ENCODE measurements at places on chromosomes 6 and 20. TPM values are rescaled to one million over a fixed set of nuclear protein-coding genes. Genes with fewer than 3 reads are reported as not detected.

DNA sequence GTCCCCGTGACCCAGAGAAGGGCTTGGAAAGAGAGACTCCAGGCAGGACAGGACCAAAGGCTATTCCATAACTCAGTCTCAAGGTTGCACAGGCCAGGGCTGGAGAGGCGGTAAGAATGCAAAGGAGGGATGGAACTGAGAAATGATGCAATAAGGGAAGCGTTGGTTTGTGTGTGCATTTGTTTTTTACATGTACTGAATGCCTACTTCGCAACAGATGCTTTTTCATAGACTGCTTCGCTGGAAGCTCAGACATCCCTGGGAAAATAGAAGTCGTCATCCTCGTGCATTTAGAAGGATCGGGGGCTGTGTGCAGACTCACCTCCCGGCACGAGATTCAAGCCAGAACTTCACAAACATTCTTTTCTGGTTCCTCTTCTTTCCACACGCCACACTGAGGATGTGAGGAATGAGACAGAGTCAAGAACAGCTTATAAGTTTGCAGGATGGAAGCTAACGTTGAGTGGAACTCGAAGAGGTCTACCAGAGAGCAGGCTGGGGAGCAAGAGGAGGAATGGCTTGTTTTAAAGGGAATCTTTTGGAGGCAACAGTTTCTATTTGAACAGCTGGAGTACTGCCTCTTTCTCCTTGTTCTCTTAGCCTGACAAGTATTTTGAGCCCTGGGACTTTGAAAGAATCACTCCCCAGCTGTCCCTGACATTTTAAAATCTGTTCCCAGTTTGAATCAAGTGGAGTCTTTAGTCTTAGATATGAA lies 19.3 kb upstream of the LY86 start:
- no peak for DNase-seq

DNA sequence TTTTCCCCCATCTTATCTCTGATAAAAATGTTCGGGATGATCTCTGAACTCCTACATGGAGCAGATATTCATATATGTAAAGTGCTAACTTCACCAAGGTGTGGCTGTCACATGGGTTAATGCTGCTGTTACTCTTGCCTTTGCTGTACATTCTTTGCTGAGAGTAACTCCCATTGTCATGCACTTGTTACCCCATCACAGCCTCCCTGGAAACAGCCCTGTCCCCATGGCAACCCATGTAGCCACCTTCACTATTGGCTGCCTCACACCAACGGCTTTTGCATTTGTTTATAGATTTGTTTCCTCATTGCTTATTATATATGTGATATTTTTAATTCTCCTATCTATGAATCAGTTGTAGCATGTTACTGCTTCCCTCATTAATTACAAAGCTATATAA lies 17.3 kb upstream of the IBTK start:
- DNase-seq = no peak

COX4I2 gene
- total RNA-seq = not detected

GRCh38 chr6:33843131-33844121 lies 39.6 kb upstream of the MLN start:
- DNase-seq = no peak

DNA sequence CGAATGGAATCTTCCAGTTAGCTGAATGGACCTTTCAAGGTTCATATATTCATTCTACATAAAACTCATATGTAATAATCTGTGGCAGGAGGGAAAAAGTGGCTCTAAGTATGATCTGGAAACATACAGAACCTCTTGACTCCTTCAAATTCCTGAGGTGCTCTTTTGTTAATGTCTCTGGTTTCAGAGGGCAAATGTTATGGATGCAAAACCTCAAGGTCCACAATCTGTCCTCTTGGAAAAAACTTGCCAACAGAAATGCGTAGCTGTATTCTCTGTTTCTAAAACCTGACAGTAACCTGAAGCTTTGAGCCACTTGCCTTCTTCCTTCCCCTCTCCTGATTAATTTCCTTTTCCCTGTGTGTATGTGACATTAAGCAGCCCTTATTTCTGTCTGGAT lies 80.9 kb upstream of the SUPT3H start:
- no peak for DNase-seq

ZNF831 gene
- 0.56 TPM for total RNA-seq

- no peak for DNase-seq
Measured at GRCh38 chr20:58399926-58400325, 10.9 kb downstream of the VAPB start.

GRCh38 chr6:40485300-40485699 lies 101.9 kb downstream of the LRFN2 start:
- DNase-seq = no peak

GRCh38 chr6:1516742-1517520 lies 92.8 kb upstream of the FOXC1 start:
- DNase-seq = no peak

C20orf141 gene
- total RNA-seq = not detected

FAXC gene
- 2.2 TPM for total RNA-seq

Data from endothelial cell (in vitro differentiated cells).